Ureter (tissue), 1 donor: ENCODE measurements at places on chromosomes 5 and 9. TPM values are rescaled to one million over a fixed set of nuclear protein-coding genes. Genes with fewer than 3 reads are reported as not detected.

Gene PCDHGA12
- total RNA-seq, result 5.0 TPM

Gene ADAMTSL1
- total RNA-seq, result 11.5 TPM

Gene OSMR
- total RNA-seq, result 57.1 TPM

Gene LECT2
- not detected for total RNA-seq

Gene TMEM215
- not detected for total RNA-seq

Gene FGF1
- total RNA-seq, result not detected

Gene PDZD2
- total RNA-seq, result 7.8 TPM

GRCh38 chr9:130664251-130665028 lies at the start of gene PRDM12:
Gene PRDM12 (plus strand): TSS chr9:130664594. CDS start chr9:130664654, 60 bp downstream.
- no peak for DNase-seq

- no peak for DNase-seq
Measured at GRCh38 chr9:73515216-73515615, 363.6 kb downstream of the ANXA1 start.

DNA sequence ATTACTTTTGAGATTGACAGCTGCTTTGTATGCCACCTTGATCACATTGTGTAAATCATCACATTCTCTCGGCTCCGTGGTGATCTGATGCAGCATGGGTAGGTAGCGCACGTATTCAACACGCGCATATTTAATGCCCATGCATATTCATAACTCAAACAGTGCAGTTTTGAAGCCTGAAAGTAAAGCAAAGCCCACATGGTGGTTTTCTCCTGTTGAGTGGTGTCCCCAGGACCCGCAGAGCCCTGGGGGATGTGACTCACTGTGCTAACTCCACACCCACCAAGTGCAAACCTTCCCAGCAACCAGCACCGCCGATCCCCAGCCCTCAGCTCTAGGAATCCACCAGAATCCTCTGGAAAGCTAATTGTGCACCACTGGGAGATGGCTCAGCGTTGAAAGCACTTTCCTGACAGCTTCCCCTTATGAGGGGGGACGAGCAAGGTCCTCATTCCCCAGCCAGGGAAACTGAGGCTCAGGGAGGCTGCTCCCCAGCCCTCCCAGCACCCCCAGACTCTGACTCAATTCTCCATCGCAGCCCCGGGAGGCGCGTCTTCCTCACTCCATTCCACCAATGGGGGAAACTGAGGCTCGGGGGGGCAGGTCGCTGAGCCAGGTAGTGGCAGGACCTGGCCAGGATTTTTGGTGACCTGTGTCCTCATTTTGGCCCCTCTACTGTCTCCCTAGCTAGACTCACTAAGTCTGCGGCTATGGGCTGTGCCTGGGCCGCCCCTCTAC lies 46.4 kb downstream of the SARDH start:
- DNase-seq, result no peak

DNA sequence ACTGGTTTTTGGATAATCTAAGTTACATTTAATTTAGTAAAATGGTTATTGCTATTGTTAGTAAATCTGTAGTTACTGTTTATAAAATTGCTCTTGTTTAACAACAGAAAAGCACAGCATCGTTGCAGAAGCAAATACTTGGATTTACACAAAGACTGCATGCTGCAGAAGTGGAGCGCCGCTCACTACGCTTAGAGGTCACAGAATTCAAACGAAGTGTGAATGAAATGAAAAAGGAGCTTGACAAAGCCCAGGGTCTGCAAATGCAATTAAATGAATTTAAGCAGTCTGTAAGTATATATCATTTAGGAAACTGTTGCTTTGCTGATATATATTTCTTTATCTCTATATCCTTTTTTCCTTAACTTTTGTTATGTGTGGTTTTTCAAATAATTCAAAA lies 226.0 kb downstream of the CCDC171 start:
- no peak for DNase-seq

DNA sequence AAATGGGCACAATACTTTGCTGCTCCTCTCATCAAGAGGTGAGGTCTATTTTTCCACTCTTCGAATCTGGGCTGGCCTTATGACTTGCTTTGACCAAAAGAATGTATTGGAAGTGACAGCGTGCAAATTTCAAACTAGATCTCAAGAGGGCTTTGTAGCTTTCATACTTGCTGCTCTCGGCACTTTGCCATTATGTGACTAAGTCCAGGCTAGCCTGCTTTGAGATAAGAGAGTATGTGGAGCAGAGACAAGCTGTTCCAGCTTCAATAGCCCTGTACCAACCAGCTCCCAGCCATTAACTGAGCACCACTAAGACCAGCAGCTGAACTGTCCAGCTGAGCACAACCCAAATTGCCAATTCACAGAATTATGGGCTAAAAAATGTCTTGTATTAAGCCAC lies 124.6 kb downstream of the ACER2 start:
- DNase-seq, result no peak

DNA sequence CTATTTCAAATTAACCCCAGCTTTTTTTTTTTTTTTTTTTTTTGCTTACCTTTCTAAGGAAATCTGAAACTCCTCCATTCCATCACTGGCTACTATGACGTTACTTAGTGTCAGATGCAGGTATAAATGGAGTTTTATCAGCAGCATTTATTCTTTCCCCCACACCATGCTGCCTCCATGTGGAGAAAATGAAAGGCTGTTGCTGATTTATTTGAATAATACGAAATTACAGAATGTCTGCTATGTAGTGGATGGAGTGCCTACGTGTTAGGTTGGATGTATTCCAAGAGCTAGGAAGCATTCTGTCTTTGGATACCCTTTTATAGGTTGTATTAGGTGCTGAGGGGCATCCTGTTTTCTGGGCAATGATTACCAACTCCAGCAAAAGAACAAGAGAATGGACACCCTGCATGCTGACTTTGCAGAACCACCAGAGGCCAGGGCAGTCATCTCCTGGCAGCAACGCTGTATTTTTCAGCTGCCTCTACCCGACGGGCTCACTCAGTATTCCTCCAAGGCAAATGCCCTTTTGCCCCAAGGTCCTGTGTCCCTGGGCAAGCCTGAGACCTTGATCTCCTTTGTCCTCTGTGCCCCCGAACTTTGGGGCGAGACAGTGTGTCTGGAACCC lies 199.5 kb downstream of the ALDH1A1 start:
- DNase-seq, result no peak

DNA sequence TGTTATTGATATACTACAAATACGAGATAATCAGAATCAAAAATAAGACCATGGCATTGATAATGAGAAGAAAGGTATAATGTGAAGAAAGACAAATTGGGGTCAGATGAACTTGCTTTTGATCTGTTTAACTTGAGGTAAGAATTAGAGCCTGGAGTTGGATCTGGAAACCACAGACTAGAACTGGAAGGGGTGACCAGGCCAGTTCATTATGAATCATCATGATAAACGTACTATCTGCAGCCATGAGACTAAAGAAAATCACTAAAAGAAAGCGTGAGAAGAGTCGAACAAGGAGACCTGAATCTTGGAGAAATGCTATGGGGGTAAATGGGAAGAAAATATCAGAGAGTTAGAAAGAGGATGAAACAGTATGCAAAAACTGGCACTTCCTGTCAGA lies 967.5 kb downstream of the NR2F1-AS1 start:
- DNase-seq, result no peak

GRCh38 chr5:76771705-76772405 lies 47.0 kb upstream of the F2RL1 start:
- no peak for DNase-seq

- no peak for DNase-seq
Measured at GRCh38 chr9:136247947-136248637, 2.5 kb upstream of the QSOX2 start.

GRCh38 chr9:72894342-72894741 lies 58.5 kb downstream of the ALDH1A1 start:
- no peak for DNase-seq

DNA sequence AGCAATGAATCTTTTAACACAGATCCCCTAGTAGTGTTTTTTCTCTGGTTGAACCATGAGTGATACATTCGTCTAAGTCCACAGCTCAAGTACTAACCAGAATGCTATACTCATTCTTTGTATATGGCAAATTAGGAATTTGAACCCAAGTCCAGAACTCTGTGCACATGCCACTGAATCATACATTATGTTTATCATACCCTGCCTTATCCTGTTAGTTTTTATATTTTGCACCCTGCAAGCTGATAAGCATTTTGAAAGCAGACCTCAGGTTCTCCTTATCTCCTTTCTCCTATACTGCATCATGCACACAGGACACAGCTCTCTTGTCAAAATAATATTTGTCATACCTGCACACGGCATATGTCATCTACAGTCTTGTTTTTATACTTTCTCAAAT lies 54.6 kb upstream of the ELL2 start:
- no peak for DNase-seq

GRCh38 chr5:155870636-155871035 lies 456.3 kb upstream of the SGCD start:
- no peak for DNase-seq

- DNase-seq, result no peak
Measured at GRCh38 chr5:134945041-134945440, 22.7 kb upstream of the CATSPER3 start.
